ENCODE measurements at places on chromosomes 16 and 17.

GRCh38 chr17:46157443-46158062 lies 35.7 kb downstream of the KANSL1 start:
- no peak for DNase-seq

GRCh38 chr16:30722443-30722842 lies 23.5 kb downstream of the SRCAP start:
- DNase-seq = no peak

GRCh38 chr17:59791603-59792457 lies 84.4 kb downstream of the VMP1 start:
- DNase-seq = no peak

GRCh38 chr16:4395055-4395726 lies 21.2 kb downstream of the CORO7 start:
- no peak for DNase-seq

- DNase-seq = no peak
Observed at GRCh38 chr16:23122144-23122543, 27.1 kb downstream of the USP31 start.

- DNase-seq = no peak
Observed at GRCh38 chr16:4350365-4350786, 745 bp downstream of the PAM16 start.

- DNase-seq = no peak
Observed at GRCh38 chr17:2068031-2068518, 13.2 kb downstream of the HIC1 start.

- no peak for DNase-seq
Observed at GRCh38 chr17:32831223-32831622, 45.7 kb downstream of the MYO1D start.

DNA sequence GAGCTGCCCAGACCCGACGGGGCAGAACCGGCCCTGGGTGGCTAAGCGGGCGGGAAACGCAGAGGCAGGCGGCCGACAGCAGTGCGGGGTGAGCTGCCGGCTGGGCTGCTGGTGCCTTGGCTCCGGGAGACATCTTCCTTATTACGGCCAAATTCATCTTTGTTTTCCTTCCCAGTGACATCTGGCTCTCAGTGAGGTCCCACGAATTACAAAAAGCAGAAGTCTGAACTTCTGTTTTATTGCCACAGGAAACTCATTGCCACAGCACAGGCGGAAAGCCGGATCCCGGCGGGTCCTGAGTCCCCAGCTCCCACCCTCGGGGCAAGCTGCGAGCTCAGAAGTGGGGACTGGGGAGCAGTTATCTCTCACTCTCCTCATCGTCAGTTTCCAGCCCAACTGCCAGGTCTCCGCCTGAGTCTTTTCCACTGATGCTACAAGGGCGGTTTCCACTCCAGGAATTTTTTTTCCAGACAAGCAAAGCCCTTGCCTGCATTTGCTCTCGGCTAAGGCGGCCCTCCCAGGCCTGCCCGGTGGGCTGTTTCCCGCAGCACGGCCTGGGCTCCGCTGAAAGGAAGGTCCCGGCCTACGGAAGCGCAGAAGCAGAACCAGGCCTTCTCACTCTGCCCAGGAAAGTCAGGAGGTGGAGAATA lies 40.3 kb downstream of the CBFA2T3 start:
- no peak for DNase-seq

DNA sequence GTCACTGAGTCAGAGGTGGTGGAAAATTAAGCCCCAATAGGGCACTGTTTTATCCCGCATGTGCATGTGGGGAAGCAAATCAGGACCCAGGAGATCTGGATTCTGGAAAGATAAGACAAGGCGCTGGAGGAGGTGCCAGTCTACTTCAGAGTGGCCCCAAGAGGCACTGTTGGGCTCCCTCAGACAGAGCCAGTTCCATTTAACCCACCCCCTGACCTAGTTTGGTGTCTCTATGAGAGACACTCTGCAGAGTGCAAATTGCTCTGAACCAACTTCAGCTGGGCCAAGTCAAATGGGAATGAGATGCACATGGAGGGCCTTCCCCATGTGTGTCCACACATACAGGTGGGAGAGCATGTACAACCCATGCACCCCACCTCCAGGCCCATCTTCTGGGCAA lies 71.1 kb upstream of the MED9 start:
- no peak for DNase-seq

- DNase-seq = no peak
Observed at GRCh38 chr16:75566758-75567255, 628 bp downstream of the GABARAPL2 start.

DNA sequence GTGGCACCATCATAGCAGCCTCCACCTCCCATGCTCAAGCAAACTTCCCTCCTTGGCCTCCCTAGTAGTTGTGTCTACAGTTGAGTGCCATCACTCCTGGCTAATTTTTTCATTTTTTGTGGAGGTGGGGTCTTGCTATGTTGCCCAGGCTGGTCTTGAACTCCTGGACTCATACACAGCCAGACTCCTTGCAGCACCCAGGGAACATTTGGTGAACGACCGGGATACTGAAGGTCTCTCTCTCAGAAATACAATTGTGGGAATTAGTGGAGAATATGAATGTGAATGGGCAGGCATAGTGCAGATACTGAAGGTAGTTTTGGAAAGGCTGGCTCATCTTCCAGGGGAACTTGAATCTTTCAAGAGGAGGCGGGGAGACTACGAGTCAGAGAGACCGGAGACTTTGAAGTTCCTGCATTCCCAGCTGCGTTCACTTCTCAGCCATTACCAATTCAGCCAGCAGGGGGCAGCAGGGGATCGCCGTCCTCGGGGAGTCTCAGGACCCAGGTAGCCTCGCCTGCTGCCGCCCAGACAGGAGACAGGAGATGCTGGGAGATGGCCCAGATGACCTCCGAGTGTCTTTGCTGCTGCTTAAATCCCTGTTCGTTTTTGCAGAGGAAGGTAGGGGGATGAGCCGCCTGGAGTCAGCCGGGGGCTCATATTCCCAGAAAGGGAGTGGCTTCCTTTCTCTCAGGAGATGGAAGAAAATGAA lies 68.6 kb downstream of the HAPSTR1 start:
- no peak for DNase-seq

Measured in stimulated activated CD4-positive, alpha-beta T cell treated with anti-CD3 and anti-CD28 coated beads, Interleukin-12 subunit alpha, Interleukin-12 subunit beta, amount 100 ng/mL, for 24 hours (primary cell).